ENCODE measurements at places on chromosomes 2 and 18.

DNA sequence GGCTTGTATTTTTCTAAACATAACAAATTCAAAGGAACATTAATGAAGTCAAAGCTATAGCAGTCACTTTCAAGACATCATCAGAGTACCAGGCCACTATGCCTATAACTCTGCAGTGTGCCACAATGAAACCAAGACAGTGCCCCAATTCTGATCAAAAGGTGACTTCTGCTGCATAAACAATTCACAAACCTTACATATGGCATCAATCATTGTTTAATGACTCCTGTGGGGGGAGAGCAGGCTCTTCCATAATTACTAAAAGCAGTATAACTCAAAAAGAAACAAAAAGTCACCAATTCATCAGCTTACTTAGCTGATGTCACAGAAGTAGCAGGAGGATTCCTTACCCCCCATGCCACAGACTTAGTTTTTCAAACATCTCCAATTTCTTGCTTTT is 15.5 kb downstream of the LPIN2 start:
- no peak for DNase-seq

DNA sequence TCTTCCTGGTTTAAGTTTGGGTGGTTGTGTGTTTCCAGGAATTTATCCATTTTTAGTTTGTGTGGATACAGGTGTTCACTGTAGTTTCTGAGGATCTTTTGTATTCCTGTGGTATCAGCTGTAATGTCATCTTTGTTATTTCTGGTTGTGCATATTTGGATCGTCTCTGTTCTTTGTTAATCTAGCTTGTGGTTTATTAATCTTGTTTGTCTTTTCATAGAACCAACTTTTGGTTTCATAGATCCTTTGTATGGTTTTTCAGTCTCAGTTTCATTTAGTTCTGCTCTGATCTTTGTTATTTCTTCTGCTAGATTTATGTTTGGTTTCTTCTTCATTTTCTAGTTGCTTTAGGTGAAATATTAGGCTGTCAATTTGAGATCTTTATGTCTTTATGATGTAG is 202.4 kb upstream of the ZSWIM2 start:
- DNase-seq: no peak

GRCh38 chr18:56992777-56993176 is 154.1 kb upstream of the BOD1L2 start:
- no peak for DNase-seq

- DNase-seq: no peak
Observed at GRCh38 chr18:30632071-30632698, 410.4 kb downstream of the DSC3 start.

- DNase-seq: no peak
Observed at GRCh38 chr18:61256291-61256690, 76.9 kb upstream of the CDH20 start.
